M059J (cell line): ENCODE measurements at places on chromosomes 13 and 19. TPM values are rescaled to one million over a fixed set of nuclear protein-coding genes. Genes with fewer than 3 reads are reported as not detected.

GRCh38 chr13:66534561-66534960 lies 695.6 kb downstream of the PCDH9 start:
- DNase-seq = no peak

GRCh38 chr13:110562036-110562597 lies 595 bp upstream of the RAB20 start:
- no peak for DNase-seq

DNA sequence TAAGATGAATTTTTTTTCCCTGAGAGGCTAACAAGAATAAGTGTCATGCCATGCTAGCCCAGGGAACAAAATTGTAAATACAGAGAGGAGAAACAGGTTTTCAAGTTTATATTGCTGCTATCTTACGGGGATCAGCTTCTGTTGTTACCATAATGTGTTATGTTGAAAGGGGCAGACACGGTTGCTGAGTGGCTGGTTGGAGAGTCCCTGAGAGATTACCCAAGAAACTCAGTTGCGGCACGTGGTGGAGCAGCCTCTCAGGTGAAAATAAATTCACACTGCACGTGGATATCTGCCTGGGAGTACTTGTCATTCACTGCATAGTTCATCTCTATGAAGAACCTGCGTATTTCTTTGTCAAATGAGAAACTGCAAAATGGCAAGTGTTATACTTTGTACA lies 293.6 kb downstream of the TDRD3 start:
- DNase-seq = no peak

DNA sequence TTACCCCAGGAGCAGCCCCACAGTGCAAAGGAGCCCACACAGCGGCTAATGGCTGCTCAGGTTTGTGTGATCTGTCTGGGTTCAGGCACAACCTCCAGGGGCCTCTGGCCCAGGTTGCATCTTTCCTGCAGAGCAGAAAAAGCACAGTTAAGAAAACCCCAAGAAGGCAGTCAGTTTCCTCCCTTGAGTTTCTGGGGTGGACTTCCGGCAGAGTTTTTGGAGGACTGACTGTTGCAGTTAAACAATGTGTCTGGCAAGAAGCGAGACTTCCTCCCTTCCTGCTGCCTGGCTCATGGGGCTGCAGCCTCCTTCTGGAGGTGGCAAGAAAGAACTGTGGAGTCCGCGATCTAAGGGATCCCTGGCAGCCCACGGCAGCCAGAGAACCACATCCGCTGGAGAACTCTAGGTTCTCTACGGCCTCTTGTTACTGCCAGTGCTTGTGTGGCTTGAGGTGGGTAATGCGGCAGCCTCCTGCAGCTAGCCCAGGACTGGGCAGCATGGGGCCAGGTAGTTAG lies 114.4 kb downstream of the ZDHHC20 start:
- no peak for DNase-seq

GRCh38 chr19:32767951-32768679 lies 48.5 kb downstream of the TDRD12 start:
- no peak for DNase-seq

GRCh38 chr19:29397748-29398147 lies 128.0 kb upstream of the VSTM2B start:
- DNase-seq = no peak

- no peak for DNase-seq
Measured at GRCh38 chr19:33532859-33533460, 11.4 kb upstream of the PEPD start.

DNA sequence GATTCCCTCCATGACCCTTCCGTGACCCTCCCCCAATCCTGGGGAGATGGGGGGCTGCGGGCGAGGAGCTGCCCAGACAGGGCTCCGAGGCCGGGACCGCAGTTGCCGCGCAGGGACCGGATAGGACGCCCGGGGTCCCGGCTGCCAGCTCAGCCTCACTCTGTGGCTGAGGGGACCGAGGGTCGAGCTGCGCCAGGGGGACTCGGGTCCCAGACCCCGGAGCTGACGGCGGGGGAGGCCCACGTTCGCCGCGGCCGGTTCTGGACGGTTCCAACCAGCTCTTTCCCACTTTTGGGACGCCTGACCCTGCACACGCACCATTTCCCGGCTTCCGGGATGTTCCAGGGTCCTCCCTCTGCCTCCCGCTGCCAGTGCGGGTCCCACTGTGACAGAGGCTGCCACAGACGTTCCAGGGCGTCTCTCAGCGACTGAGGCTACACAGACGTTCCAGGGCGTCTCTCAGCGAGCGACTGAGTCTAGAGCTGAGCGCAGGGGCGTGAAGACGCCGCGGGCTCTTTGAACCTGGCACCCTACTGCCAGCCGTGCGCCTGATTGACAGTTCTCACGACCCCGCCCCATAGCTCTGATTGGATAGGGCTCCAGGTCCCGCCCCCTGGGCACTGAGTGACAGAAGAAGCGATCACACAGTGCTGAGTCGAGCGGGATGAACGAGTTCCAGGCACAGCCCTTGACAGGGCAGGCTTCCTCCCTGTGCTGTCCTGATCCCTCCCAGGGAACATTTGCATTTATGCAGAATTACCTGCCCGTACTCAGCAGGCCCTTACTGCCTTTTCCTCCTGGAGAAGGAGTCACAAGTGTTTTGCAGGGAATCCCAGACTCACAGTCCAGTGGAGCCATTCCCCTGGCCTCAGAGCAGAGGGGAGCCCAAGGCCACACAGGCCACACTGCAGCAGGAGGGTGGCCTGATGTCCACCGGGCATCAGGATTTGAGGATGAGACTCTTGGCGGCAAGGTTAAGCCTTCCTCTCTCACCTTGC lies at the start of gene ZNF563:
Gene ZNF563 (minus strand): TSS at position 472 of the 998 bp plus-strand sequence. CDS start 151 bp downstream, at position 321.
- peak; percentile 94 for DNase-seq

GRCh38 chr13:68064001-68064770 lies 834.0 kb upstream of the PCDH9 start:
- no peak for DNase-seq

- no peak for DNase-seq
Measured at GRCh38 chr13:22018076-22018835, 347.4 kb downstream of the FGF9 start.

DNA sequence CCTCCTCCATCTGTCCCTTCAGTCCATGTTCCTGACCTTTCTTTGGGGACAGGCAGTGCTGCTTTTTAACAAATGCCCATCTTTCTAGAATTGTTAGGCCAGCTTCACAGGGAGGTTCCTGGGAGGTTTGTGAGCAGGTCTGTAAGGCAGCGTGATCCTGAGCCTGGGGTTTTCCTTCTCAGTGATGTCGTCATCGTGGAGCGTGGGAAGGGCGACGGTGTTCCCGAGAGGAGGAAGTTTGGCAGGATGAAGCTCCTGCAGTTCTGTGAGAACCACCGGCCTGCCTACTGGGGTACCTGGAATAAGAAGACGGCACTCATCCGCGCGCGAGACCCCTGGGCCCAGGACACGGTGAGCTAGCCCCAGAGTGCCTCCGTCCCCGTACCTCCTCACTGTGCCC lies 26.8 kb downstream of the CHAF1A start:
- no peak for DNase-seq

DNA sequence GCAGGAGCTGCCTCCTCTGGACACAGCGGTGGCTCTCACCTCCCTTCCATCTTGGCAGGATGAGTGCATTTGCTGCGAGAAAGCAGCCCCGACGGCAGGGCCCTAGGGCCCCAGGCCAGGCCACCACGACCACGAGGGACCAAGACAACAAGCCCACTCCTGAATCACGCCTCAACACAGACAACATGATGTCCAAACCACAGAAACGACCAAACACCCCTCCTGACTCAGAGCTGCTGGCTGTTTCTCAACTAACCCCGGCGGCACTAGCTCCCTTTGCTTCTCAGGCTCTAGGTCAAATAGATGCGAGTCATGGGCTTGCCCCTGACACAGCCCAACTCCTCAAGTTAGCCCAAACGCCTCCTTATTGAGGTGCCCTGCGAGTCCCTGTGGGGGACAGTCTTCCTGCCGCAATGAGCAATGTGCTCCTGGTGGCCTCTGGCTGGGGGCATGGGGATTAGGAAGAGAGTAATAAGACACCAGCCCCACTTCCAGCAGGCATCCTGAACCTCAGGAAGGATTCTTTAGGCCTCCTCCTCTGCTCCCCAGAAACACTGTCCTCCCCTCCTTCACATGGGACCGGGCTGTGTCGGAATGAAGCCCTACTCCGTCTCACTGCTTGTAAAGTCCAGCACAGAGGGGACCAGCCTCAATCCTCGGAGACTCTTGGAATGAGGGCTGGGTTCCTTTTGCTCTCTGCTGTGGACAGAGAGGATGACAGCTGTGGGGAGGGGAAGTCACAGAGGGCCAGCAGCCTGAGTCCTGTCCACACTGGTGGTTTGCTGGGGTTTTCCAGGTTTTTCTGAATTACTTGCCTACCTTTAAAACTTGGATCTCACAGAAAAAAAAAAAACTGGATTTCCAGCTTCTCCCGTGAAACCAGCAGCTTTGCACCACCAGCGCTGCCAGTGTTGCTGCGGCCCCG lies 6.9 kb upstream of the ATF5 start:
- DNase-seq = peak; percentile 76

DNA sequence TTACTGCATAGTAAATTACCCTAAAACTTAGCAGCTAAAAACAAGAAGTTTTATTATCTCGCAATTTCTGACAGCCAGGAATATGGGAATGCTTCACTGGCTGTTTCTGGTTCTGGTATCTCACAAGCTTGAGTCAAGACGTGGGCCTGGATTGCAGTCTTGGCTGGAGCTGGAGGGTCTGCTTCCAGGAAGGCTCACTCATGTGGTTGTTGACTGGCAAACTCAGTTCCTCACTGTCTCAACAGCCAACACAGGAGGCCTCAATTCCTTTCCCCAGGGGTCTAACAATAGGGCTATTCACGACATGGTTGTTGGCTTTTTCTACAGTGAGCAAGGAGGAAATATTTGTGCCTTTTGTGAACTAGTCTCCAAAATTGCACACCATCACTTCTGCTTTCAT lies 146.3 kb downstream of the GPC5 start:
- no peak for DNase-seq

- DNase-seq = peak; percentile 60
Measured at GRCh38 chr13:39385621-39386231, 217.3 kb downstream of the LHFPL6 start.

DNA sequence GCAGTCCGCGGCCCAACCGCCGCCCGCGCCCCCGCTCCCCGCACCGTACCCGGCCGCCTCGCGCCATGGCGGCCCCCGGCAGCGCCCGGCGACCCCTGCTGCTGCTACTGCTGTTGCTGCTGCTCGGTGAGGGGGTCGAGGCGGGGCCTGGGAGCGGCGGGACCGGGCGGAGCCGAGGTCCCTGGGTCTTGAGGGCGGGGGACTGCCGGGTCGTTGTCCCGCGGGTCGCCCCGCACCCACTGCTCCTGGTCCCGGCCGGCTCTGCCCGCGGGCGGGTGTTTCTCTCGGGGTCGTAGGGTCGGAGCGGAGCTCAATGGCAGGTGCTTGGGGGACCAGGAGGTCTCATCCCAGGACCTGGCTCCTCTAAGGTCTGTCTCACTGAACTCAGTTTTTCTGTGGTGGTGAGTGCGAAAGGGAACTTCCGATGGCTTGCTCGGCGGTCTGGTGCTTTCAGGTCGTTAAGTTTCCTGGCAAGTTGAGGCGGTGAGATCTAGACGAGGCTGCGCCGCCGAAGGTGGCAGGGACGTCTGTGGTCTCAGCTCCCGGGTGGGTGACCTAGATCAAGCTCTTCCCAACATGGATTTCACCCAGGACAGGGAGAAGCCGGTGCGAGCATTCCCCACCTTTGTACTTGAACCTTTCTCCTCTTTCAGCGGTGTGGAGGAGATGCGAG lies 467 bp downstream of the LAMP1 start:
- DNase-seq = peak; percentile 12

DNA sequence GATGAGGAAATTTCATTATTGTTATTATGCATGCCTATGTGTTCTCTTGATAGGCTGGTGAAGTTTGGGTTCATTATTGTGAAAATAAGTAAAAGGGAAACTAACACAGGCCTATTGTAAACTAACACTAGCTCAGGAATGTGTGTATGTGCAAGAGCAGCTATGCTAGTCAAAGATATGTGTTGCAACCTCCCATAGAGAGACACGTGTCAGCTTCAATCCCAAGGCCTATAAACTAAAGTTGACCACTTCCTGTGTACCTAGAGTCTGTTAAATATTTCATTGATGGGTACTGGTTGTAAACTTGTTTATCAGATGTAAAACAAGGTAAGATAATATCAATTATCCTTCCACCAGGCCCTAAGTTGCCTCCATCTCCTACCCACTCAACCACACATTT lies 44.7 kb upstream of the ZNF30 start:
- DNase-seq = peak; percentile 22

DNA sequence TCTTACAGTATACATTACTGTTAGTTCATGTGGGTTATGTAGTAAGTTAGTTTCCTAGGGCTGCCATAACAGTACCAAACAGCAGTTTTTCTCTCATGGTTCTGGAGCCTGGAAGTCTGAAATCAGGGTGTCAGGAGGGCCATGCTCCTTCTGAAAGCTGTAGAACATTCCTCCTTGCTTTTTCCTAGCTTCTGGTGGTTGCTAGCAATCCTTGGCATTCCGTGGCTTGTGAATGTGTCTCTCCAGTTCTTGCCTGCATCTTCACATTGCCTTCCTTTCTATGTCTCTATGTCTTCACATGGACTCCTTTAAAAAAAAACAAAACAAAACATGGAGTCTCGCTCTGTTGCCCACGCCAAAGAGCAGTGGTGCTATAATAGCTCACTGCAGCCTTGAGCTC lies 95.4 kb downstream of the WDFY2 start:
- DNase-seq = peak; percentile 9

The ATXN8OS gene
- not detected in 2 replicates for total RNA-seq

The CEP89 gene
- 20.7 and 36.2 TPM in 2 replicates for total RNA-seq
